Stimulated activated CD8-positive, alpha-beta memory T cell treated with anti-CD3 and anti-CD28 coated beads, Interleukin-4, amount 100 ng/mL, for 24 hours (primary cell): ENCODE measurements at places on chromosomes 6 and 20.

DNA sequence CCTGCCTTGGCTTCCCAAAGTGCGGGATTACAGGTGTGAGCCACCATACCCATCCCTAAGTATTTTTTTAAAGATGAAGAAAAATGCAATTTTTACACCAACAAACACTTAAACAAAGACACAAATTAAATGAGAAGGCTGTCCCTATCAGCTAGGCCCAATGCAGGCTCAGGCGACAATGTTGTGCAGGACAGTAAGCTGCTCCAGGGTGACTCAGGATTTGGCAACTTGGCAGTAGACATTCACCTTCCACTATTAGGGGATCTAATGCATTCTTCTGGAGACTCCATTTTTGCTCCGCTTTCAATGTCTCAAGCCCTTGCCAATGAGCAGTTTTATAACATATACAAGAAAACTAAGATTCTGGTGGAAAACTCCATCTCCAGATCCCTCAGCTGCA, 19.7 kb downstream of the NDRG3 start:
- DNase-seq: no peak

GRCh38 chr6:95654176-95654575, 76.8 kb downstream of the MANEA start:
- DNase-seq: no peak

DNA sequence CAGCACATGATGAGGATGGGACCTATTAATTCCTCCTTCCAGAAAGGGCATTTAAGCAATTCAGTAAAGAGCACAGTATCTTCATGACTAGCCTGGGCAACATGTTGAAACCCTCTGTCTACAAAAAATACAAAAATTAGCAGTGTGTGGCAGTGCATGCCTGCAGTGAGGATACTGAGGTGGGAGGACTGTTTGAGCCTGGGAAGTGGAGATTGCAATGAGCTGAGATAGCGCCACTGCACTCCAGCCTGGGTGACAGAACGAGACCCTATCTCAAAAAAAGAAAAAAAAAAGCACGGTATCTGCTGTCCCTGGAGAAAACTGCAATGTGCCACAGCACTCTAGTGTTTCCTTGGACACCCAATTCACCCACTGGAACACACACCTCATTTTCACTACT, 18.4 kb downstream of the SAMD3 start:
- no peak for DNase-seq

DNA sequence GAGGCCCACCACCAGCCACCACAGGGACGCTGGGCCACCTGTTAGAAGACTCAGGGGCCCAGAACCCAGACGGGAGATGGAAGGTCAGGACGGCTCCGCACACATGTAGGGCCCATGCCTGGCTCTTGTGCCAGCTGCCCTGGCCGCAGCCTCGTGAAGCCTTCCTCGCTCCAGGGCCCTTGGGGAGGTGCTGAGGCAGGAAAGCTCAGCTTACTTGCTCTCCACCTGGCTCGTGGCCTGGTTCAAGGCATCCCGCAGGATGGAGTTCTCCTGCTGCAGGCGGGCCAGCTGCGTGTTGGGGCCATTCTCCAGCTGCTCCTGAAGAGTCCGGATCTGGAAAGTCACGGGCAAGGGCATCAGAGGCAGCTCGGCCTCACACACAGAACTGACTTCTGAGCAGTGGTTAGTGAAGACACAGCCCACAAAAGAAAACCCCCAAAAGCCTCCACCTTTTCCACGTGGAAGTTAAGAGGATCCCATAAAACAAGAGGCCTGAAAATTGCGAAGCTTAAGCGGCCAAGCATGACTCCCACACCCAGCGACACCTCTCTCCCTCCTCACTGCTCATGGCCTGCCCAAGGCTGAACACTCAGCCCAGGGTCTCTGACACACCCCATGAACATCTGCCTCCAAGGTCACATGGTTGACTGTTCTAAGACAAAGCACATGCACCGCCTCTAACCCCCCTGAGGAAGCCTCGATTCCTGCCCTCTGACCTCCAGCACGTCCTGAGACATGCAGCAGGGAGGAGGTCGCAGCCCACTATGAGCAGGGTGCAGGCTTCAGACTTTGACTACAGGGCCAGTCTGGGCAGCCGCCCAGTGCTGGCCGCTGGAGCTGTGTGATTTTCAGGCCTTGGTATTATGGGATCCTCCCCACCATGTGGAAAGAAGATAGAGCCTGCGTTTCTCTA, 46.5 kb downstream of the RRBP1 start:
- no peak for DNase-seq

DNA sequence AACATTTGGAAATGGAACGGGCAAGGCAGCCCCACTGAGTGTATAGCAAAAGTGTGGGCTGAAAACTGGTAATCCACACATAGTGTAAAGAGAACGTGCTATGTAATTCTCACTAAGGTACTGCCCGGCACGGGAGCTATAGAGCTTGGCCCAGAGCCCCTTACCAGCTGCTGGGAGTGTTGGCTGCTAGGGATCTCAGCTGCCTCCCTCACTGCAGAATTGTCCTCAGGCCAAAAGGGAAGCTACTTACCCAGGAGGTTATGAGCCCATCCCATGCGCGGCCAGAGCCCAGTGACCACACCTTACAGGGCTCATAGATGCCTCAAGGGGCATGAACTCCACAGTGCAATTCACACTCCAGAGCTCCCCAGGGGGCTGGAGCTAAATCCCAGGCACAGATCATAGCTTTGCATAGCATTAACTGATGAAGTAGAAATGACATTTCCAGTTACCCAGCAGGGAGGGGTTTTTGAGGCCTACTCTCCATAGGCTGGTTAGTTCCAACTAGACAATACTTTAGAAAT, 56.8 kb downstream of the LINC00237 start:
- no peak for DNase-seq

GRCh38 chr6:46217671-46218131, 46.9 kb upstream of the ENPP5 start:
- DNase-seq: no peak

- DNase-seq: no peak
These were observed 60.3 kb upstream of the PRELID3B start for GRCh38 chr20:59102841-59103299.
